ENCODE measurements at places on chromosomes 4 and X.

DNA sequence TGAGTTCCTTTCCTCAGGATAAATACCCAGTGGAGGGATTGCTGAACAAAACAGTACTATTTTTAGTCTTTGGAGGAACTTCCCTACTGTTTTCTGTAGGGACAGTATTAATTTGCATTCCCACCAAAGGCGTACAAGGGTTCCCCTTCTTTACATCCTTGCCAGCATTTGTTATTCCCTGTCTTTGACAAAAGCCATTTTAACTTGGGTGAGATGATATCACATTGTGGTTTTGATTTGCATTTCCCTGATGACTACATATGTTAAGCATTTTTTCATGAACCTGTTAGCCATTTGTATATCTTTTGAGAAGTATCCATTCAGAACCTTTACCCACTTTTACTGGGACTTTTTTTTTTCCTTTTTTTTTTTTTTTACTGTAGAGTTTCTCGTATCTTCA lies 126.2 kb upstream of the ANXA10 start:
- no peak for DNase-seq

- DNase-seq, result no peak
Measured at GRCh38 chrX:20967725-20968124, 406.5 kb upstream of the CNKSR2 start.

DNA sequence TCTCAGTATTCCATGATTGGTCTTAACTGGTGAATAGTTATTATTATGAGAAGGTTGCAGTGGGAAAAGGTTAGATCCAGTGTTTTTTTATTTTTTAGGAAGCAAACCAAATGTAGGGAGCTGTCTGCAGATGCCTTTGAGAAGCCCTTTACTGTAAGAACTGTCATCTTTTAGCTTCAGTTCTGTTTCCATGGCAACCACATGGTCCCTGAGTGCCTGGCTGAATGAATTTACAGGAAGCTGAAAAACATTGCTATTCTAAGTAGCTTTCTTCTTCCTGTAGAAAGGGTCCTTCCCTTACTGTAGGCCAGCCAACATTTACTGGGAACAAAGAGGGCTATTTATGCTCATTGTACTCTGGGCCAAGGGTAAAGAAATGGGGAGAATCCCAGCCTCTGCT lies 103.3 kb downstream of the DCLK2 start:
- DNase-seq, result no peak

DNA sequence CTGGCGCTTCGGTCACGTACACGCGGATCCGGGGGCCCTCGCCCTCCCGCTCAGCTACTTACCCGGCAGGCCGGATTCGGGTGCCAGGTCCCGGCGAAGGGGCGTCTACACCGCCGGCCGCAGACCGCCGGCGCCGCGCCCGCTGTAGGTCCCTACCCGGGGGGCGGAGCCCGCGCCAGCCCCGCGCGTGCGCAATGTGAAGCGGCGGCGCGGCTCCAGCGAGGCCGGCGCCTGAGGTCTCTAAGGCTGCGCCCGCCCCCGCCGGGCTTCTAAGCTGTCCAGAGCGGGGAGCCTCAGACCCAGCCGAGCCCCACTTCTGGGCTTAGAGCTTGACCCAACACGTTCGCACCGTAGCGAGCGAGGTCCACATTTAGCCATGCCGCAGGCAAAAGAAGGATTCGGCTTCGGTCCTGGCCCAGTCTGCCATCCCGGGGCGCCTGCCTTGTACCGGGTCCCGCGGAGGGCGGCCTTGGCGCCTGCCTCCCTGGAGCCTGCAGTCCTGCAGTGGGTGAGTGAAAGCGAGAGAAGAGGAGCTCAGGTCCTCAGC lies at the start of gene ZNF518B:
TSS of gene ZNF518B (minus strand) at position 172 of the 547 bp plus-strand sequence. CDS start 11,098 bp downstream, outside the sequence.
- peak; percentile 86 for DNase-seq

GRCh38 chrX:16573781-16574180 lies 76.2 kb upstream of the S100G start:
- no peak for DNase-seq

DNA sequence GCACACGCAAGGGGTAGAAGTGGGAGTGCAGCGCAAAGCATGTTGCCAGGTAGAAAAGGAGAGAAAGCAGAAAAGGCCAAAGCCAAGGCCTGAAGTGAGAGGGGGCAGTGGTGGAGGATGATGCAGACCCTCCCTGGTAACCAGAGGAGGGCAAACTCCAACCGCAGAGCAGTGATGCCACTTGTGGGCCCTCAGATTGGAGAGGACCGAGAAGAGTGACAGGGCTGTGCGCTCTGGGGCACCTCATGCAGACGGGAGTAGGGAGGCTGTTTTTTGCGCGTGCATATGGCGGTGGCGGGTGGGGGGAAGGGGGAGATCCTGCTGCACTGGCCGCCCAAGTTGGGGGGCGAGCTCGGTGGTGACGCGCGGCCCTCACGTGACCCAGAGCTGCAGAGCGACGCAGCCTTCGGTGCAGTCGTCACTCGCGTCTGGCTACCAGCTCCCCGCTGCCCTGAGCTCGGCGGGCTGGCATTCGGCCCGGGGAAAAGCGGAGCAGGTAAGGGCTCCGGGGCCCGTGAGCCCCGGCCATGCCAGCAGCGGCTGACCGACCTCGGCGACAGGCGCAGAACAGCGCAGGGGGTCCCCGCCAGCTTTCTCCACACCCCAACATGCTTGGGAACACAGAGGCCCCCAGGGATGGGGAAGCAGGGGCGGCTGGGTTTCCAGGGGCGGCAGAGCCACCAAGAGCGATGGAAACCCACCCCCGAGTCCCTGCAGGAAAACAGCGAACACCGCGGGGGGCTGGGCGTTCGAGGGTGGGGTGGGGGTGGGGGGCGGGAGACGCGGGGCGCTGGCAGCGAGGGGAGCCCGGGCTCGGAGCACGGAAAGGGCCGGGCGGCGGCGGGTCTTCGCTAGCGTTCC lies at the start of gene BEX3:
TSS of gene BEX3 (plus strand) at position 421 of the 861 bp plus-strand sequence. CDS start 984 bp downstream, outside the sequence.
- peak; percentile 47 for DNase-seq

- no peak for DNase-seq
Measured at GRCh38 chr4:90345549-90346215, 218.5 kb downstream of the CCSER1 start.

DNA sequence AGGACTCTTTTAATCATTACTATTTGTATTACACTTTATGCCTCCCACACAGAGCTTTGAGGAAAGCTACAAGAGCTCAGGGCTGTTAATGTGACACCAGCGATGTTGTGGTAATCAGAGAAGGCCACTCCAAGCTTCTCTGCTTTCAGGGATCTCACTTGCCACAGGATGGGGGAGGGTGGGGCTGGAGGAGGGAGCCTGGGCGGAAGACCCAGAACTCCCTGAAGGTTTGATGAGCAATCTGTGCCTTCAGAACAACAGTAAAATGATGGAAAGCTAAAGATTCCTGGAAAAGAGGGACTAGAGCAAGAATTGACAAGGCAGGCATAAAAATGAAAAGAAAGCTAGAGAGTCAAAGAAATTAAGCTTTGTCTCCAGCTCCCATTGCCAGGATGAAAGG lies 75.6 kb downstream of the MAML3 start:
- no peak for DNase-seq

GRCh38 chrX:72107320-72107719 lies 24.4 kb downstream of the RTL5 start:
- no peak for DNase-seq

DNA sequence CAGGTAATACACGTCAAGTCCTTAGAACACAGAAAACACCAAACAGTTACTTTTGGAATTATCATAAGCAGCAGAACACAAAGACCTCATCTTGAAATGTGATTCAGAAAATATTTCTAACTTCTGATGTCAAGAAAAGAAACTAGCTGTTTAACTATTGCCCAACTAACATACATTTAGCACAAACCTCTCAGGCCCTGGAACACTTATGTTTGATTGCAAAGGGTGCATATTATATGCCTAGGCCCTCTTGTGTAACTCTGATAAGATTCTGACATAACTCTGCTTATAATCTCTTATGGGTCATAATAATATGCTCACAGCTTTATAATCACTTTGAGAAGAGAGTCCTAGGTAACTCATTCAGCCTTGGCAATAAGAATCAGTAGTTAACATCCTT lies 62.6 kb downstream of the TBC1D9 start:
- no peak for DNase-seq

DNA sequence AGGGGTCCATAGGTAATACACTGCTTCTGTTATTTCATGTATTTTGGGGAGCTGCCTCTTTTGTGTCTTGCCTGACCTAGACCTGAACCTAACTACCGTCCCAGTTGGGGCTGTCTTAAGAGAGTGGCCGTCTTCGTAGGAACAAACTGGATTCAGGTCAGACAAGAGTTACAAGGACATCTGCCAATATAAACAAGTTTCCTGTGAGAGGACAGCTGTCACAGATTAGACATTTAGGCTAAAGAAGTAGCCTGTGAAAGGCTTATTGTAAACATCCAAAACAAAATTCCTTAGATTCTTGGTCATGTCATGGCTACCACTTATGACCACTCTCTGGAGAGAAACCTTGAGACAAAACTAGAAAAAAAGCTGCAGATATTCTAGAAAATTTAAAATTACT lies 797.6 kb upstream of the AADAT start:
- no peak for DNase-seq

GRCh38 chr4:86452422-86452891 lies 92.6 kb upstream of the MAPK10 start:
- no peak for DNase-seq

DNA sequence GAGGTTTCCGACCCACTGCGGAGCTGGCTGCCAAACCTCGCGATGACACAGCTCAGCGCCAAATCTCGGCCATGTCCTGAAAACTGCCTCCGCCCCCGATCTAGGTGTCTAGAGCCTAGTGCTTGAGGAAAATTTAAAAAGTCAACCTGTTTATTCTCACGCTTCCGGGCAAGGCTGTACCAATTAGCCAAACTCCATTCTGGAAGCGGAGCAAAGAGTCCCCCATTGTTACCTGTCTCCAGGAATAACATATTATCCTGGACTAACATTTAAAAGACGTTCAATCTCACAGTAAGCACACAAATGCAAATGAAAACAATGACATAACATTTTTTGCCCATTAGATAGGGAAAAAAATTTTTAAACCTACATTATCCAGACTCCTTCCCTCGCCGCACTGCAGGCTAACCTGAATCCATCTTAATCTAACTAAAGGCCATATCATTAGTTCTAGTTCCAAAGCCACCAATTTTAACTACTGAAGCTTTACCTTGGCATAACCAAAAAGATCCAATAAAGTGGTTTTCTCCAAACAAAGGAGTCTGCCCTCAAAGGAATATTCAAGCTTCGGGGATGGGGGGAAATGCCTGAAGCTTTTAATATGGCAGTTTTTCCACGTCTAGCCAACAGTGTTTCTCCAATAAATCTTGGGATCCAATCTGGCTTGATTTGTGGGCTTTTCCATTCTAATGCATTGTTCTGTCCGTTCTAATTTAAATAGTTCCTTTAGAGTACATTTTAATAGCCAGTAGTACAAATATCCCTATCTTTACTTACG lies 1.9 kb downstream of the HUWE1 start:
- no peak for DNase-seq

GRCh38 chr4:182246401-182247205 lies 3.4 kb downstream of the TENM3 start:
- DNase-seq, result no peak

GRCh38 chr4:185532293-185532692 lies 3.0 kb downstream of the PDLIM3 start:
- no peak for DNase-seq

DNA sequence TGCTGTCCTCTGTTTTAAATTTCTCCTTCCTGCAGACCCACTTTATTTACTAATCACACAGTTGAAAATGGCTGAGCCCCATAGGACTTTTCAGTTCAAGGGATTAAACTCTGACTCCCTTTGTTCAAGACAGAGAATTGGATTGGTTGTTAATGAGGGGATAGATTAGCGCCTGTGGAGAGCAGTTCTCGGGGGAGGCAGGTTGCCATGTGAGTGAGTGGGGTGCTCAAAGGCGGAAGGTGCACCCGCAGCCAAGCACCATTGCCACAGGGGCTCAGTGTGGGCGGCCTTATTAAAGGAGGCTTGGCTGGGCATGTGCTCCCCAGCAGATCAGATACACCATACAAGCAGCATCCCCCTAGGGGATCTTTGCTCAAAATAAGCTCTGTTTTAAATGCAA lies 7.9 kb upstream of the CBR4 start:
- no peak for DNase-seq

GRCh38 chr4:963276-964225 lies 9.8 kb downstream of the DGKQ start:
- no peak for DNase-seq

- DNase-seq, result no peak
Measured at GRCh38 chr4:2994917-2995316, 31.5 kb downstream of the GRK4 start.

- DNase-seq, result no peak
Measured at GRCh38 chr4:34258176-34258575, 1986.1 kb downstream of the ARAP2 start.

- no peak for DNase-seq
Measured at GRCh38 chr4:7861440-7861881, 78.2 kb downstream of the AFAP1 start.

DNA sequence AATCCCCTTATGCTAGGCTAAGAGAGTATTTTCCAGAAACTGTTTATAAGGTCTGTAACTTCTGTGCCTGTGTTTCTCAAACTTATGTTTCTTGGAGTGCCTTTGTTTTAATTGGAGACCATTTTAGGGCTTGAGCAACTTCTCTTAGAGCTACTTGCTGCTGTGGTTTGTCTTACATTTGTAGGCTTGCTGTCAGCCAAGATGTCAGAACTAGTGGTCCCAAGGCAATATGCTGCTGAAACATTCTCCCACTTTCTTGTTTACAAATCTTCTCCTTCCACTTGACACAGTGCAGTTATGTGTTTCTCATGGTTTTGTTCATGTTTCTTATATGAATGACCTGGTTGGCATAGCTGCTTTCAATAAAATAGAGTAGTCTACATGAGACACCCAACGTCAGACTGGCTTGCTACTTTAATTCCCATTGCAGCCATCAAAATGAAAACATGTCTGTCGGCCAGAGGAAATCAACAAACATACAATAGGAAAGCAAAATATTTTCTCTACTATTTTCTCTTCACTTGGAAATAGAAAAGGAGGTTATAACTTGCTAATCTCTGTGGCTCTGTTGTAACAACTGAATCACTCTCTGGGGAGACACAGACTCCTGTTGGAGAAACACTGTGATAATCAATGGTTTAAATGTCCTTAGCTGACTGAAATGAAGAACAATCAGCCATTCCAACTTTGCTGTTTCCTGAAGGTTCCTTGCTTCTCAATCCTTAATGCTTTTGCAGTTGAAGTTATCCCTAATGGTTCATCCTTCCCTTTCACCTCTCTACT lies 426.4 kb downstream of the PDGFC start:
- DNase-seq, result no peak

DNA sequence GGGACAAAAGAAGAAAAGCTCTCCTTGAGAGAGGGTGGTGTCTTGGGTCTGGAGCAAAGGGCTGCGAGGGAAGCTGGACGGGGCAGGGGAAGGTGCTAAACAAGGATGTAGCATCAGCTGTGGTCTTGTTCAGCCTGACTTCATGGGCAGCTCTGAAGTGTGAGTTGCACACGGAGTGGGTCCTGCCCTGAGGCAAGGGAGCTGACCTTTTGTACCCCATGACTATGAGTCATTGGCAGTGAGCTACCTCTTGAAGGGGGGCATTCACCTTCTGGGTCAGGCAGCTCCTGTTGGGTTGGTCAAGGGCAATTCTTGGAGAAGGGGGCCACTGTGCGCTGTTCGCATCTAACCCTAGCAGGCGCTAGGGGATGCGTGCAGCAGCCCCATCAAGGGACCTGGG lies 151.8 kb downstream of the SMIM20 start:
- no peak for DNase-seq
